NCI-H2227 treated with DMSO at 0.1 percent for 48 hours (cell line): ENCODE measurements at places on chromosomes 3 and 15.

DNA sequence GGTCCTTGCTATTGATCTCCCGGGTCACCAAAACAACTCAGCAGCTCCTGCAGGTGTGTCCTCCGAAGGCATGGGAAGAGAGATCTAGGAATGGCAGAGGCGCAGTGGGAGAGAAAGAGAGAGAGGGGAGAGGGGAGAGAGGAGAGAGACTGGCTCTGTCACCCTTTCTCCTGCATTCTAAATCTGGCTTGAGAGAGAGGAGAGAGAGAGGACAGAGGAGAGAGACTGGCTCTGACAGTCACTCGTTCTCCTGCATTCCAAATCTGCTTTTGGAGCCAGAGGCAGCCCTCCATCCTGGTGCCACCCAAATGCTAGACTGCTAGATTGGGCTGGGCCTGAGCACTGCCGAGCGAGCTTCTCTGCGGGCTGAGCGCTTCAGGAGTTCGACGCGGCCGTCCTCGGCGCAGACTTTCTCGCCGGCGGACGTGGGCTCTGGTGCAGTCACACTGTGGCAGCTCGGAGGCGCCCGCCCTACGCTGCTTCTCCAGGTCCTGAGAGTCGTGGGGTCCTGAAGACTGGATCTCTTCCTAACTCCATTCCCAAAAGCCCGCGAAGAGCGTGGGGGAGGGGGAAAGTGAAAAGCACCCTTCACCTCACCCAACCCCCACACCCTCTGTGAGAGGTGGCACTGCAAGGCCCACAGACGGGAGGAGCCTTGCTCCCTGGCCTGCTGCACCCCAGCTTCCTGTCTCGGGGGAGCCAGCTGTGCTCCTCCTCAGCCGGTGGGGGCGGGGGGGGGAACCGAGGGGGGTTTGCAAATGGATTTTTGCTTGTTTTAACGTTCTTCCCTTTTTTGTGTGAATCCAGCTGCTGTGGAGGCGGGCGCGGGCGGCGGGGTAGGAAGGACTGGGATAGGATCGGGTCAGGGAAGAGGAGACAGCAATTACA, 222.3 kb downstream of the MEIS2 start:
- no peak for DNase-seq

DNA sequence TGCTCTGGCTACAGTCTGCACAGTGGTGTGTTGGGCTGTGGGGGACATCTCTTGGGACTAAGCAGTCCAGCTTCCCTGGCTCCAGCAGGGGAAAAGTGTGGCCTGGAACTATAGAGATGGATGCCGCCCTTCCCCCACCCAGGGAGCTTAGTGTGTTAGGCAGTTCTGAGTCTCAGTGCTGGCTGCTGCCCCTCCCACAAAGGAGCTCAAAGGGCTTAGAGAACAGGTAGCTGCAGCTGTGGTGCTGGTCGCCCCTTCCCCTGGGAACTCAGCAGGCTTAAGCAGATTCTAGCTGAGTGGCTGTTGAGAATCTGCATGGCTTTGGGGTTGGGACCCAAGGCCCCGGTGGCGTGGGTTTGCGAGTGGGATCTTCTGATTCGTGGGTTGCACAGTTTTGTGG, 190.8 kb downstream of the PDCD6IP start:
- DNase-seq: no peak

DNA sequence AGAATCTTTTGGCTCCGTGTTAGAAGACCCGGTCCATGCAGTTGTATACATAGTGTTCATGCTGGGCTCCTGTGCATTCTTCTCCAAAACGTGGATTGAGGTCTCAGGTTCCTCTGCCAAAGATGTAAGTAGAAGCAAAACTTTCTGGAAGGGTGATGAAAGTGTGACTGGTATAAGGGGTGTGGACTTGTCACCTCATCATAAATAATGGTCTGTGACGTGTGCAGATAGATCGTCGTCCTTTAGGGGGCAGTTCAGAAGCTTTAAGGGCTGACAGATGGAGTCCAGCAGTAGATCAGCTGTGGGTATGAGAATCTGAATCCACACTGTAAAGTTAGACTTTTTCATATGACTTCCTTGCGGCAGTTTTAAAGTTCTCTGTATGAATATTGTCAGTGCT, 15.3 kb downstream of the SEC61A1 start:
- DNase-seq: no peak

DNA sequence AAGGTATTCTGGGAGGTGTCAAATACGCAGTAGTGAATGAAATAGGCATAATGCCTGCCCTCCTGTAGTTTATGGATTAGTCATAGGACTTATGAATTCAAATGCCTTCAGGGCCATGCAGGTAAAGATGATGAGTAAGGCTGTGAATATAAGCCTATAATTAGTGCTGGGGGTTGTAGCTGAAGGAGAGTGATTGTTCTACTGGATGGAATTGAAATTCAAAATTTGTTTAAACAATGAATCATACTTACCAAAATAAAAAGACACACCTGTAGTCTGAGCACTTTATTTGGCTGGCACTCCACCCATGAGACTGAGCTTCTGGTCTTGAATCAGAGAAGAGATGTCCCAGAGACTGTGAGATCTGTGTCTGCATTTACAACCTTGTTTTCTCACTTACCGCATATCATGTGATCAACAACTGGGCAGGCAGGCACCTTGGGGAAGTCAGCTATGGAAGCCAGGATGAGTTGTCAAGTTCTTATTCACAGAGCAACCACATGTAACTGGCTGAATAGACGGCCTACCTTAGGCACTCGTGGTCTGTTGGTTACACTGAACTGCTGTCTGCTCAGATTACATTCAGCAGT, 291.8 kb downstream of the NAALADL2 start:
- no peak for DNase-seq

DNA sequence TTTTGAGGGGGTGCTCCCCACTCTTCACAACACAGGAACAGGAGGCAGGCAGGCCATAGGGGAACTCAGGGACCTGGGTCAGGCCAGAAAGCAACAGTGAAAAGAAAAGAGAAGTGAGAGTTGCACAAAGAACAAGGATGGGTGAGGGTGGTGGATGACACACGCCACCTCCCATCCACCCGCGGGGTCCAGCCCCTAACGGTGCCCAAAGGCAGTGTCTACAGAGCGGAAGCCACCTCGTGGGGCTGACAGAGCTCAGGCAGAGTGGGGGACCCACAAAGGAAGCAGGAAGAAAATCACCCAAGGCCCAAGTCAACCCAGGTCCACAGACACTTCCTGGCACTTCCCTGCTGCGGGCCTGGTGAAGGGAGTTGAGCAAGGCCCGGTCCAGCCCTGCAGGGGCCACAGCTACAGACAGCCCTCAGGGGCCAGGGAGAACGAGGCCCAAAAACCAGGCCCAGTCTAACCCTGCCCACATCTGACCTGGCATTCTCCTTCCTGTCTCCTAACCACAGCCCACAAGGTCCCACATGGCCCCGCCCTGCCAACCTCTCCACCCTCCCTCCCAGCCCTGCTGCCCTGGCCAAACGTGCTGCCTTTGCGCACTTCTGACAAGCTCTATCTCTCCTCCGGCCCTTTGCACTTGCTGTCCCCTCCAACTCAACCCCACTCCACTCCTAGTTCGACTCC, 5.9 kb downstream of the NUP210 start:
- DNase-seq: no peak

- DNase-seq: no peak
Measured at GRCh38 chr3:65342084-65342683, 654.4 kb upstream of the ADAMTS9 start.
